Activated T-cell treated with anti-CD3 and anti-CD28 coated beads for 4 hours (primary cell): ENCODE measurements at places on chromosomes 12 and 14.

GRCh38 chr12:117042171-117042842 is 56.9 kb downstream of the TESC start:
- DNase-seq: no peak

DNA sequence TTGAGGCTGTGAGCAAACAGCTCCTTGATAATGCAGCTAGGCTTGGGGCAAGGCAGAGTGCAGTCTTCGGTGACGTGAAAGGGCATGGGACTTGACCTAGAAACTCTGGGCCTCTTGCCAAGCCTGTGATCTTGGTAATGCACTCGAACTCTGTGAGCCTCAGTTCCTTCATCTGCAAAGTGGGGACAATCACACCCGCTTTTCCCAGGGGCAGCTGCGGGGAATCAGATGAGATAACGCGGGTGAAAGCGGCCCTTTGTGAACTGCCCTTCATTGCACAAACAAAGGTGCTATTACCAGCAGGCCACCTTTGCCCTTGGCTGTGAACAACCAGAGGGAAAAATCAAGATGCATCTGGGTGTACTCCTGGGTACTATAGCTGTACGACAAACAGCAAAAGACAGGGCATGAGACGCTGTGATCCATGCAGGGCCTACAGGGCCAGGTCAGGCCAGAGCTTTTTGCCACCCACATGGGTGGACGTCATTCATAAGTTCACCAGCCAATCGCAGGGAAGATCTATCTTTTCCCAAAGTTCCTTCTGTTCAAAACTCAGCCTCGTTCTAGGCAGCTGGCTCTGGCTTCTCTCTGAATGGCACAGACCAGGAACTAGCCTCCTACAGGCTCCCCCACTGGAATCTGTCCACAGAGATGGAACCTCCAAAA is 3.2 kb downstream of the MSI1 start:
- no peak for DNase-seq

- DNase-seq: no peak
These were observed 159.5 kb upstream of the TMPO start for GRCh38 chr12:98355933-98356332.

- no peak for DNase-seq
These were observed 447.1 kb downstream of the ZFP36L1 start for GRCh38 chr14:68345738-68346137.

DNA sequence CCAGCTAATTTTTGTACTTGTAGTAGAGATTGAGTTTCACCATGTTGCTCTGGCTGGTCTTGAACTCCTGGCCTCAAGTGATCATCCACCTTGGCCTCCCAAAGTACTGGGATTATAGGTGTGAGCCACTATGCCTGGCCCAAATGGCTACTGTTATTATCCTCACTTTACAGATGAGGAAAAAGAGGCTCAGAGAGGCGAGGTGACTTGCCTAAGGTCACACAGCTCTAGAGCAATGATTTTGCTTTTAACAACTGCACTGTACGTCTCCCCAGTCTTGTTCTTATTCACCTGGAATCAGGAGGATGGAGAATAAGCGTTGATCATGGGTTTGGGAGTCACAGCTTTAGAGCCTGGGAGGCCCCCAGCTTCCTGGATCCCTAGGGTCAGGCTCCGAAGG is 69.8 kb upstream of the NCOR2 start:
- DNase-seq: no peak

DNA sequence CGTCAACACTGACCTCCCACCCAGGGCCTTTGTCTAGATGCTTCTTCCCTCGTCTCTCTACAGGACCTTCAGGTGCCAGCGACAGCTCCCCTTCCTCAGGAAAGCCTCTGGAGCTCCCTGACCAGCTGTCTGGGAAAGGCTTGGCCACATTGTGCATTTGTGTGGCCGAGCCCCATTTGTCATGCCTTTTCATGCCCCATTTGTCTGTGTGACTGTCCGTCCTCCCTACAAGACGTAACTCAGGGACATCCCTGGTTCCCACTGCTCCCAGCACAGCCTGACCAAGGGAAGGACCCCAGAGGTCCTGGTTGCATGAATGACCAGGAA is 23.8 kb downstream of the ZFYVE21 start:
- DNase-seq: no peak
